Retina (tissue), 1 donor: ENCODE measurements at places on chromosomes 1 and 21.
A peak's percentile ranks its signal among the peaks of the same experiment; 100 is the strongest.

DNA sequence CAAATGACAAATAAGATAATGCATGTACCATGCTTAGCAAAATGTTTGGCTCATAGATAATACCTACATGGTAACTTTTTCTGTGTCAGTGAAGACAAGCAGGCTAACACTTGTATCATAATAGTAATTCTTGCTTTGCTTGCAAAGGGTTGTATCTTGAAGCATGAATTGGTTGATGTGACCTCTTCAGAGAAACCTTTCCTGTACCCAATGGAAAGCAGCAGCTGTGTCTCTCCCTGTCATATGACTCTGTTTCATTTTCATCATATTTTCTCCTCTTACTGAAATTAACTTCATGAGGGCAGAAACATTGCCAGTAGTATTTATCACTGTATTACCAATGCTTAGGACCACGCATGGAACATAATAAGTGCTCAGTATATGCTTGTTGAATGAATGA is 4.4 kb downstream of the SH2D1B start:
- DNase-seq, result no peak

DNA sequence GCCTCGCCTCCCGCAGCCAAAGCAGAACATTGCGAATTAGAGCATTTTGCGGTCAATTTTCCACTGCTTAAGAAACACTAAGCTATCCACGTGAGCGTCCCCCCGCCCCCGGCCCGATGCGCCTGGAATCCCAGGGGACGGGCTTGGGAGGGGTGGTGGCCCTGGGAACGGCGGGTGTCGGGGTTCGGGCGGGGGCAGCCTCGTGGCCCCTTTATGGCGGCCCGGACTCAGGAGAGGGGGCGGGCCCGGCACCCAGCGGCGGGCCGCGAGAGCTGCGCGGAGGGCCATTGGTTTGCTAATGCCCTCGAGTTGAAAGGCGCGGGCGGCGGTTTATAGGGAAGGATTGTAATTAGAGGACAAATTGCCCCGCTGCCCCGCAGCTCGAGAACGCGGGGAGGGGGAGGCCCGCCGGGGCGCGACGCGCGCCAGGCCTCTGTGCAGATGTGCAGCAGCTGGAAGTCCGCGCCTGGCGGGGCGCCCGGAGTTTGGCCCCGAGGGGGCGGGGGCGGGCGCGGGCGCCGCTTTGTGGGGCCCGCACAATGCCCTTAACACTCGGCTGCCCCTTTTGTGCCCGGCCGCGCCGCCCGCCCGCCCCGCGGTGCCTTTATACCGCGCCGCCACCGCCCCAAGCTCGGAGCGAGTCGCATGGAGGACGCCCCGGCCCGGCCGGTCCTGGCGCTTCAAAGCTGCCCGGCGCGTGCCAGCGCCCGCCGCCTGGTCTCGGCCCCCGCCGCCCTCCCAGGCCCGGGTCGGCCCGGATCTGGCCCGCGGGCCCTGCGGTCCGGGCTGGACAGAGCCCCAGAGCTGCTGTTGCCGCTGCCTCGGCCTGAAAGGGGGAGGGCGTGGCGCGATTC is 1.9 kb upstream of the HES3 start:
- DNase-seq, result peak; percentile 47

- peak; percentile 21 for DNase-seq
These were observed 19.6 kb downstream of the FH start for GRCh38 chr1:241499910-241500309.

DNA sequence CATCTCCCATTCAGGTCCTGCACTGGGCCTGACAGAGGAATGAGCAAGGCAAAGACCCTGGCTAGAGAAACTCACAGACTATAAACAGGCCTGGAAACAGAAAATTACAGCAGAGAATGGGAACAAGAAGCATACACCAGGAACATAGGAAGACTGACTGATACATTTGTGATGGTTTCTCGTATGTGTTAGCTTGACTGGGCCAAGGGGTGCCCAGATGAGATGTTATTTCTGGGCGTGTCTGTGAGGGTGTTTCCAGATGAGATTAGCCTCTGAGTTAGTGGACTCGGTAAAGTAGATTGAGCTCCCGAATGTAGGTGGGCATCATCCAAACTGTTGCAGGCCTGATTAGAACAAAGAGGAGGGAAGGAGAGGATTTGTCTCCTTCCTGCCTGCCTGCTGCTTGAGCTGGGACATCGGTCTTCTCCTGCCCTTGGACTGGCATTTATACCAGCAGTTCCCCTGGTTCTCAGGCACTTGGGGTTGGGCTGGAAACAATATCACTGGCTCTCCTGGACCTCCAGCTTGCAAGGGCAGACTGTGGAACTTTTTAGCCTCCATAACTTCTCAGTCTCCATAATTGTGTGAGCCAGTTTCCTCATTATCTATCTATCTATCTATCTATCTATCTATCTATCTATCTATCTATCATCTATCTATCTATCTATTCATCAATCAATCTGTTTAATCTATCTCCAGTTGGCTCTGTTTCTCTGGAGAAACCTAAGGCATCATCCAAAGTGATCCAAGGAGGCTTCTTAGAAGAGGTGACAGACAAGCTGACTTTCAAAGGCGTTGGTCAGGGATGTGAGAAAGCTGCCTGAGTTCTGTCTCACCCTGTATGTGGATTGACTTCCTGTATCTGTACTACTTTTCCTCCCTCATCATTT is 9.7 kb upstream of the FOXO6 start:
- no peak for DNase-seq

DNA sequence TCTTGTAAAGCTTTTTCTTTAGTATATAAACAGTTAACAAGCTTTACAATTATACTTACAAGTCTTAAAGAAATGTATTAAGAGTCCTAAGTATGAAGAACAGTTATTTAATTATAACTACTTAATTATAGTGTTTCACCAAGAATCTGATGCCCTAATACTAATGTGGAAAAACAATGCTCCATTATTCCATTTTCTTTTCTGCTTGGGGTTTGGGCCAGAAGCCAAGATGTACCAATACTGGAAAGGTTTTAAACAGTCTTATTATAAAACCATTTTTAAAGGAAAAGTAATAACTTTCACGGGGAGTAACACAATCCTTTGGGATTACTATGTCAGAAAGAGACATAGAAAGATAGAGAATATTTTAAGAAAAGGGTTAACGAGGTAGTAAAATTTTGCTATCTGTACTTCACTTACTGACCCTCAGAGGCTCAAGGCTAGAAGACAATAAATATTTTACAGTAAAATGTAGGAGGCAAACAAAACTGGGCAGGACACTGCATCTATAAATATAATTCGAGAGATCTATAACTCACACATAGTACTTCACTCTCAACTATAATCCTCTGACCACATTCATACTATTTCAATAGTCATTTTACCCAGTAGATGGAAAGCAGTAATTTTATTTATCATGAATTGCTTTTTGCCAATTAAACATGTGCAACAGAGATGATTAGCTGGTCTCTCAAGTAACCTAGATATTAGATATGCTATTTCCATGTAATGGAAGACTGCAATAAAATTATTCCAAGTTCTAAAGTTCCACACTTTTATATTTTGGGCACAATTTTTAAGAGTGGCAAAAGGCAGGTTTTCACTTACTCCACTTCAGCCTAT is 63.9 kb downstream of the LTN1 start:
- no peak for DNase-seq

- DNase-seq, result no peak
These were observed 61.9 kb downstream of the NFASC start for GRCh38 chr1:204932573-204932909.

DNA sequence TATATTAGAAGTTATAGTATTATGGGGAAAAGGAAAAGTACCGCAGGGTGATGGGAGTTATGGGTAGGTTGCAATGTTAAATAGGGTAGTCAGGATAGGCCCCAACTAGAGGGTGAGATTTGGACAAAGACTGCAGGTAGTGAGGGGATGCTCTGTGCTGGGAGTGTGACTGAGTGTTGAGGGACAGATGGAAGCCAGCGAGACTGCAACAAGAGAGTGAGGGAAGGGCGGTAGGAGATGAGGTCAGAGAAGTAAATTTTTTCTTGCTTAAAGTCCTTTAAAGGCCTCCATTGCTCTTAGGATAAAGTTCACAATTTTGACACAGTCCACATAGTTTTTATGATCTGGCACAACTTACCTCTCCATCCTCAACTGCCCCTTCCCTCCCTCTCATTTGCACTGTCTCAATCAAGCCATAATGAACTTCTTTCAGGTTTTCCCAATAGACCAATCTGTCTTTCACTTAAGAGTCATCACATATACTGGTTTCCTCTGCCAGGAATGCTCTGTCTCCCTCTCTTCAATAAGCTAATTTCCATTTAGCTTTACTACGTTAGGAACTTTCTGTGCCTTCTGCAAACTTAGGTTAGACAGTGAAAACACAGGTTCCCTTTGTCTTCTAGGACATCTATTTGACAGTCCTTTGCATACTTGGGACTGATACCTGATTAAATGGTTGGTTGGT is 237.7 kb upstream of the CACYBP start:
- no peak for DNase-seq

DNA sequence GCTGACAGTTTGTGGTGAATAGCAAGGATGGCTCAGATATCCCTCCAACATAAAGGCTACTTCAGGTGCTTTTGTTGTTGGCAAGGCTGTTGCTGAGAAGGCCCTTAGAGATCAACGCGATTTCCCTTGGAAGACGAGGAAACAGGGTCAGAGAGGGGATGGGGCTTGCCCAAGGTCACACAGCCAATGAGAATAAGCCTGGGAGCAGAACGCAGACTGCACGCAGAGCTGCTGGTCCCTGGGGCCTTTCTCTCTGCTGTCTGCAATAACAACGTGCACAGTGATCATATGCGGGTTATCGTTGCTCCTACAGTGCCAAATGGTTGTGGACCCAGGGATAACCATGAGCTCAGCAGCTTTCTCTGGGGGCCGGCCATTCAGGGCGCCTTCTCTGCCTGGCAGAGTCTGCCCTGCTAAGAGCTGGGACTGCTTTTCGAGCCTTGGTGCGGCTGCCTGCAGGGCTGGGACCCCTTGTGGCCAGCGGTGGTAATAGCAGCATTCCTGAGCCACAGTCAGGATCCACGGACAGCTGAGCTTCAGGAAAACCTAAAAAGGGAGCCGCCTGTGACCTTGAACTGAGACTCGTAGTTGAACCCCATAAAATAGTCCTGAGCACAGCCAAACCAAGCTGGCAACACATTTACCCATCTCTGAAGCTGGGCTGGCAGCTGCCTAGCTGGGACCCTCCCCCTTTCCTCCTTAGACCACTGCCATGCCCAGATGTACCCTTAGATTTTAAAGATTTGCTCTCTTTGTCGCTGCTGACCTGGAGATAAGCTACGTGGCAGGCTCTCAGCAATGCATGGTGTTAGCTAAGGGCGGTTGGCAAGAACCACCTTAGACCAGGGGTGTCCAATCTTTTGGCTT is 39.8 kb downstream of the HTR6 start:
- DNase-seq, result peak; percentile 89

DNA sequence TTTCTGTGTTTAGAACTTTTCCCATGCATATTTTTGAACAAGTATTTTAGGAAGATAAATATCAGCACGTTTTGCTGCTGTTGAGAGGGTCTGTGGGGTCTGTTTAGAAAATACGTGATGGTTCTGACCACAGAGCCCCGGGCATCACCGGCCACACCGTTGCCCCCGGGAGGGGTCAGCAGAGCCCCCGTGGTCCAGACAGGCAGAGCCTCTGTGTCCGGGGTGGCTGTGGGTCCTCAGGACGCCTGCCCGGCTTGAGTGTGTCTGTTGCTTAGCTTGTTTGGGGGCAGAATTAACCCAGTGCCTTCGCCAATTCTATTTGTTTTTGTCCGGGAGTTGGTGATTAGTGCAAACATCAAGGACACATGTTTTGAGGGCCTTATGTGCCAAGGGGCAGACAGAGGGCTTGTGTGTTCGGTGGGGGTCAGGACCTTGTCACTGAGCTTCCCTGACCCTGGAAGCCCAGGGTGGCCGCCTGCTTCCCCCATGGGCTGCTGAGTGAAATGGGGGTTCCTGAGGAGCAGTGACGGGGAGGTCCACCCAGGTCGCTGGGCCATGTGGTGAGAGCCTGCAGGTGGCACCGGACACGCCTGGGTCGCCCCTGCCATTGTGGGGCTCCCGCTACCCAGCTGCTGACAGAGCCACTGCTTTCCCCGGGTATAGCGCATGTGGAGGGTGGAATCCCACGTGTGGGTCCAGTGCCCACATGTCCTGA is 122.2 kb downstream of the SIK1 start:
- DNase-seq, result no peak

DNA sequence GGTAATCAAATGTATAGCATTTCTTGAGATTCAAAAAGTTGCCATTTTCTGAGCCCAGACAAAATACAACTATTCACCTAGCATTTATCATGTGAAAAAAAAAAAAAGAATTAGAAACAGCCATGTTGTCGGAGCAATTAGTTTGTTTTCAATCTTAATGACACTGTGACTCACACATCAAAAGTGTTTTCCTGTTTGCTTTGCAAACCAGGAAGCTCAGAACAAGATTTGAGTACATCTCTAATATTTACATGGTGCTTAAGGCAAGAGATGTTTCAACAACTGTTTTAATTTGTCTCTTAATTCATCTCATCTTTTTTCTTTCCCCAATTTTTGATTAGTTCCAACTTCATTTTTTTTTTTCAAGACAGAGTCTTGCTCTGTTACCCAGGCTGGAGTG is 62.5 kb upstream of the CAPZB start:
- DNase-seq, result no peak

DNA sequence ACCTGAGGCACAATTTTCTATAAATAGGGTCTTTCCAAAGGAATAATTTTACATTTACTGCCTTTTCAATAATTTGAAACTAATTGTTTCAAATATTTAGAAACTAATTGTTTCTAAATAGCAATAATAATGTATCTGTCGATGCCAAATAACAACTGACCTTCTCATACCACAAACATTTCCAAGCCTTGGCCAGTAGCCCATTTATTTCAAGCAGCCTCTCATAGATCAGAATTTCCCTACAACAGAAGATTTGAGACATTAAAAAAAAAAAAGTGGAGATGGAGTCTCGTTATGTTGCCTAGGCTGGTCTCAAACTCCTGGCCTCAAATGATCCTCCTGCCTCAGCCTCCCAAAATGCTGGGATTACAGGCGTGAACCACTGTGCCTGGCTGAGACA is 2.1 kb upstream of the GFI1 start:
- no peak for DNase-seq

DNA sequence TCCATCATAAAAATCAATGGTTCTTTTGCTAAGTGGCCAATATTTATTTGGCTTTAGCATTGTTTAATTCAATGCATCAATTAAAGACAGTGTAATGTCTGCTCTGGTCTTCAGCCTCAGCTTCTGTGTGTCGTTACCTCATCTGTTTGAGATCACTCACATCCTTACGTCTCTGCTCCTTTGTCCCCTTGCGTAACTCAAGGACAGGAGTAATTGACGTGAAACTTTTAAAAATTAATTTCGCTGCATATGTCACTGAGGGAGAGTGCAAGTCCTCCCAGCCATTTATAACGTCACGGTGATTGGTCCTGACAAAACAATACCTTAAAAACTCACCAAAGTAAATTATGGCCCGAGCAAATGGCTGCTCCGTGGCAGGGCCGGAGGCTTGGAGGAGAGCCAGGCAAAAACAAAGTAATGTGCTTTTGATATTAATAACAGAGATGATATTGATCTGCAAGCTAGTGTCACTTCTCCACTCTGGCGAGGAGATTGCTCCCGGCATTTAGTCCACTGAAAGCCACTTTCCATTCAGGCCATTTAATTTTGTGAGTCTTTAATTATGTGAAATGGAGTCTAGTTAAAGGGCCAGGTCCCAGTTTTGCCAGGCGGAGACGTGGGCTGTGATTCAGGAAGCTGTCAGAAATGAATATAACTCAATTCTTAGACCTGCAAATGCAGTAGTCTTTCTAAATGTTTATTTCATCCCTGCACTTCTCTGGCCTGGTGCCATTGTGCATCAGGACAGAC is 150.9 kb upstream of the POU3F1 start:
- peak; percentile 46 for DNase-seq
